ENCODE measurements at places on chromosomes 3 and 15.

- peak; percentile 68 for DNase-seq
These were observed 17.4 kb downstream of the SLC35A5 start for GRCh38 chr3:112579232-112579631.

DNA sequence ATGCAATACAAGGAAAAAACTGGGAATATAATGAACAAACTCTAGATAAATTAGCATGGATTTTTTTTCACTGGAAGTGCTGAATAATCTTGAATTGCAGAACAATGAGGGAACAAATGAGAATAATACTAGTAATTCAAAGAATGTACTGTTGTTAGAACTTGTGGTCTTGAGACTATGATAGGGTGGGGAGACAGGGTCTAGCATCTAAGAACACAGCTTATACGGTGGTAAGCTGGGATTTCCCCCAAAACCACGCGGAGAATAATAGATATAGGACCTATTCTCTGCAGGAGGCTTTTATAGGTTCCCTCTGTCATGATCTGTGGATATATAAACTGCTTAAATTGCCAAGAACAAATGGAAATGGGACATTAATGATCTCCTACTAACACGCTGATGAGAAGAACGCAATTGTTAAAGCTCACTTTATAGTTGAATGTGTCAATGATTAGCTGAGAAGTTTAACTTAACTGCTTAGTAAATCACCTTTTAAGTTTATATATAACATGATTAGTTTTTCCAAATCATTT is 692.3 kb downstream of the ZPLD1 start:
- DNase-seq, result no peak

GRCh38 chr3:56494679-56495322 is 26.5 kb upstream of the ERC2 start:
- peak; percentile 93 for DNase-seq

- peak; percentile 2 for DNase-seq
These were observed 57.5 kb downstream of the TPRG1 start for GRCh38 chr3:189229196-189229828.

Data from hematopoietic multipotent progenitor cell treated with erythropoietin and hydrocortisone succinate and interleukin-3 and kit ligand, for 4 days (in vitro differentiated cells).